HT1080 (cell line): ENCODE measurements at places on chromosomes 7 and 10.

DNA sequence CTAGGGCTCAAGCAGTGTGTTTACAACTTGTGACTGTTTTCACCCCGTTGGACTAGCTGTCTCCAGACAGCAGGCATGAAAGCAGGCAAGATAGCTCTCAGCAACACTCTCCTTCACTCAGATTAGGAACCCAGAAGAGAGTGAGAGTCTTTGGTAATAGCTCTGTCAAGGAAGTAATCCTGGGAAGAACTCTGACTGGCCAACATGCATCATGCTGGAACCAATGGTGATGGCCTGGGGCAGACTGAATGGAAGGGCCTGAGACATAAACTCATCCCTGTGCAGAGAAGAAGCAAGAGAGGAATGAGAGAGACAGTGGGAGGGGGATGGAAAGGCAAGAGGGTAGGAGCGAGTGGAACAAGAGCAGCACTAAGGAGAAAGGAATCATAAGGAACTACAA, 48.9 kb downstream of the AKR1D1 start:
- no peak for DNase-seq

- DNase-seq, result peak; percentile 56
Measured at GRCh38 chr7:42070068-42070467, 166.9 kb downstream of the GLI3 start.

GRCh38 chr10:91879515-91880170, 29.6 kb downstream of the FGFBP3 start:
- no peak for DNase-seq

DNA sequence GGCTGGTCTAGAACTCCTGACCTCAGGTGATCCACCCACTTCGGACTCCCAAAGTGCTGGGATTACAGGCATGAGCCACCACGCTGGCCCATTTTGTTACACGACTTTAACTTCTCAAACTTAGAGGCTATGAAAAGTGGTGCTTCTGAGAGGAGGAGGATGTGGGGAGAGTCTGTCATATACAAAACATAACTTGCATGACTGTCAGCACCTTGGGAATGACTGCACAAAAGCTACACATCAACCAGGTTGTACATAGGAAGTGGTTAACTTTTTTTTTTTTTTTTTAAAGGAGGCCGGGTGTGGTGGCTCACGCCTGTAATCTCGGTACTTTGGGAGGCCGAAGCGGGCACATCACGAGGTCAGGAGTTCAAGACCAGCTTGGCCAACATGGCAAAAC, 43.4 kb upstream of the GSDME start:
- no peak for DNase-seq

DNA sequence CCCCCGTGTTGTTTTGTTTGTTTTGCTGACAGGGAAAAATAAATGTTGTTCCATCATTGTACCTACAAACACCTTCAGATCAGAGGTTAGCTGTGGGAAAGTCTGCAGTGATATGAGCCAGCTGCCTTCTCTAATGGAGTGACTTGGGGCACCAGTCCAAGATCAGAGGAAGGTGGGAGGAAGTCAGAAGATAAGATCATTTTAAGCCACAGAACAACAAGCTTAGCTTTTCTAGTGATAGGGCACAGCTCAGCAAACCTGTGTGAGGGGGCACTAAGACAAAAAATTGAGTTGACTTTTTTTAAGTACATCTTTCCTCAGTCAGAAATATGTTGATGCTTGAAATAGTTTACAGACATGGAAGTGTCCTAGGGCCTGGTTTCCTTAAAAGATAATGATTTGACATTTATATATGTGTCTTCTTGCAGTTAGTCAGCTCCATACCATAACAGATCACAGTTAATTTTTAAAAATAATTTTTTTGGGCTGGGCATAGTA, 240.3 kb upstream of the KAT6B start:
- no peak for DNase-seq

DNA sequence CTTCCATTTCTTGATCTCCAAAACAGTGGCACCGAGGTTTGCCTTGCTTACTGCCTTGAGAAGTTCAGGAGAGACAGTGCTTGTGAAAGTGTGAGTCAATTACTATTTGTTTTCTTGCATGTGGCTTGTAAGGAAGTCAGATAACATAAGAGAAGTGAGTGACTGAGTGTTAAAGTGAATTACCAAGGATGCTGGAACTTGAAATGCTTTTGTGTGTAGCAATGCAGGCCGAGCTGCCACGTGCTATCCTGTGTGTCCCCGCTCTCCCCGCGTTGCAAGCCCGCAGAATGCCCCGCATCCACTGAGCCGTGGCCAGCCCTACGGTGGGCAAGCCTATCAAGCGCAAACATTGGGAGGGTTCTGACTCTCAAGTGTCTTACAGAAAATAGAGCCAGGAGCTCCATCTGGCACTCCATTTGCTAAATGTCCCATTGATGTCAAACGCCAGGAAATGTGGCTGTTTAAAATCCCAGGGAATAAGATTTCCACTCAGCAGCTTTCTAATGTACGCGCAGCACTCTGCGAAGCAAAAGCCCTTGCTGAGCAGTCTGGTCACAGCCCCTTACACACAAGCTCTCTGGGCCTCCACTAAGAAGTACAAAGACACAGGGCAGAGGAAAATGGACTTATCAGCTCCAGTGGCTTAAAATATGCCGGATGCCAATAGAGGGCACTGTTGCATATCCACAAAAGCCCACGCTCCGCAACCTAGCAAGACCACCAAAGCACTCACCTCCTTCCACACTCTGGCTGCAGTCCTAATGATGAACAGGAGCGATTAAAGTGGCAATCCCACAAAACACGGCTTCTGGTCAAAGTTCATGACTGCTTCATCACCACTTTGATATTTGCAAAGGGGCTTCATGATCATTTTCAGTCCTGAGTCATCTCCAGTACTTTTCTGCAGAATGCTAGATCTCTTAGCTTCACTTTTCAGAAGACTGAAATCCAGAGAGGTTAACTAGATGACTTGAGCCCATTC, 158.0 kb upstream of the ITGB1 start:
- peak; percentile 60 for DNase-seq

DNA sequence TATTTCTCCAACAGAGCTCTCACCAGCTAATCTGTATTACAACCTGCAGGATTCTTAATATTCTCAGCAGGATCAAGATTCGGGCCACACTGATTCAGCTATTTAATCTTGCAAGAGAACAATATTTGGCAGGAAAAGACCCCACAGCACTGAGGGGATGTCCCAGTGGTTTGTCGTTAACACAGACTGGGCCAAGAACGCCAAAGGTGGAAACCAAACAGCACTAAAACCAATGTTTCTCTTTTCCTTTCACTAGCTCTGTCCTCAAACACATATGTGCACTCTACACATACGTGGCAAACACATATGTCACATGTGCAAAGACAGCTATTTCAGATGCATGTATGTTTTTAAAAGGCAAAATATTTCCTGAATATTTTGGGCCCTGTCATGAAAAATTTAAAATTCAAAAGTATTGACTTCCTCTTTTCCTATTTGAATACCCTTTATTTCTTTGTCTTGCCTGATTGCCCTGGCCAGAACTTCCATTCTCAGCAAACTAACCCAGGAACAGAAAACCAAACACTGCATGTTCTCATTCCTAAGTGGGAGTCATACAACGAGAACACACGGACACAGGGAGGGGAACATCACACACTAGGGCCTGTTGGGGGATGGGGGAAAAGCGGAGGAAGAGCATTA, 51.7 kb upstream of the NEBL start:
- no peak for DNase-seq

- DNase-seq, result peak; percentile 49
Measured at GRCh38 chr10:125064681-125065492, 95.5 kb downstream of the CTBP2 start.

- DNase-seq, result no peak
Measured at GRCh38 chr7:92331508-92331907, 85.7 kb downstream of the ANKIB1 start.

DNA sequence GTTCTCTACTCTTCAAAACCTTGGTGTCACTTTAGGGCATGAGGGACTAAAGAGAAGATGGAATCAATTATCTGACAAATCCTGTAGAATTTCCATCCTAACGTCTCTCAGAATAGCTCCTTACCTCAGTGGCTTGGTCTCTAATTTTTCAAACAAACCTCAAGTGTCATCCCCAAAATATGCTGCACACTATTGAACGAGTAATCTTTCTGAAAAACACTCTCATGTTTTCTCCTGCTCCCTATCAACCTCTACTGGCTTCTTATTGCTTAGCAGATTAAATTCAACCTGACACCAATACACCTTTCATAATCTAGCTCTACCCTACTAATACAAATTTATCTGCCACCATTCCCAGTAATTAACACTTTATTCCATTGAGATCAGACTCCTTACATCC, 8.5 kb downstream of the CNOT4 start:
- DNase-seq, result no peak

GRCh38 chr7:129501760-129502707, at the start of gene SMKR1:
Gene SMKR1, plus strand, starts transcription at chr7:129502531. Its CDS starts 294 bp downstream, at chr7:129502825.
- peak; percentile 55 for DNase-seq

- DNase-seq, result no peak
Measured at GRCh38 chr7:14551310-14551709, 351.2 kb downstream of the DGKB start.

- DNase-seq, result no peak
Measured at GRCh38 chr7:2607122-2607922, 24.5 kb upstream of the TTYH3 start.

- DNase-seq, result peak; percentile 27
Measured at GRCh38 chr10:62794306-62794705, 10.2 kb upstream of the ADO start.

DNA sequence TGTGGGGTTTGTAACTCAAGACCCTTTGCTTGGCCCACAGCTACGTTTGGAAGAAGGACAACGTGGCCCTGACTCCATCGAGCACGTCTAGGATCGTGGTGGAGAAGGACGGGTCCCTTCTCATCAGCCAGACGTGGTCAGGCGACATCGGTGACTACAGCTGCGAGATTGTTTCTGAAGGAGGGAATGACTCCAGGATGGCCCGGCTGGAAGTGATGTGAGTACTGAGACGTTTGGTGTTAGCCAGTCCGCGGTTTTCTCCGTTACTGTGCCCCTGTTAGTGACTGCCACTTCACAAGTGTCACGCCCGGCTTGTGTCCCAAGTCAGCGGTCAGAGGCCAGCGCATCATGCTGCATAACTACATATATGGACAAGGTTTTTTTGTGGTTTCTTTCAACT, 673.3 kb downstream of the SDK1 start:
- no peak for DNase-seq

GRCh38 chr10:75530299-75530698, 98.9 kb downstream of the LRMDA start:
- DNase-seq, result peak; percentile 92

GRCh38 chr10:3774814-3775695, 10.0 kb downstream of the KLF6 start:
- DNase-seq, result peak; percentile 93

- peak; percentile 75 for DNase-seq
Measured at GRCh38 chr10:11757821-11758463, 15.8 kb downstream of the ECHDC3 start.

DNA sequence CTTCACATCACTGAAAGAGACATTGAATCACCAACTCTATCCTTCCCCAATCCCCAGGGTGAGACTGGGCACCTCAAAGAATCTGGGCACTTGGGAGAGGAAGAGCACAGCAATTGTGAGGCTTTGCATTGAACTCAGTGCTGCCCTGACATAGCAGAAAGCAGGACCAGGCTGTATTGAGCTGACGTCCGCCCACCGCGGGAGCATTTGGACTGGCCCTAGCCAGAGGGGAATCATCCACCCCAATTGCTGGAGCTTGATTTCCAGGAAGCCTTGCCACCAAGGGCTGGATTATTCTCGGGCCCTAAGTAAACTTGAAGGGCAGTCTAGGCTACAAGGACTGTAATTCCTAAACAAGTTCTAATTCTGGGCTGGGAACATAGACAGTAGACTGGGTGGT, 416.3 kb upstream of the PHF14 start:
- DNase-seq, result no peak

- DNase-seq, result no peak
Measured at GRCh38 chr7:31106303-31107105, 54.4 kb downstream of the ADCYAP1R1 start.

GRCh38 chr7:71636329-71636728, 504.4 kb downstream of the GALNT17 start:
- no peak for DNase-seq

DNA sequence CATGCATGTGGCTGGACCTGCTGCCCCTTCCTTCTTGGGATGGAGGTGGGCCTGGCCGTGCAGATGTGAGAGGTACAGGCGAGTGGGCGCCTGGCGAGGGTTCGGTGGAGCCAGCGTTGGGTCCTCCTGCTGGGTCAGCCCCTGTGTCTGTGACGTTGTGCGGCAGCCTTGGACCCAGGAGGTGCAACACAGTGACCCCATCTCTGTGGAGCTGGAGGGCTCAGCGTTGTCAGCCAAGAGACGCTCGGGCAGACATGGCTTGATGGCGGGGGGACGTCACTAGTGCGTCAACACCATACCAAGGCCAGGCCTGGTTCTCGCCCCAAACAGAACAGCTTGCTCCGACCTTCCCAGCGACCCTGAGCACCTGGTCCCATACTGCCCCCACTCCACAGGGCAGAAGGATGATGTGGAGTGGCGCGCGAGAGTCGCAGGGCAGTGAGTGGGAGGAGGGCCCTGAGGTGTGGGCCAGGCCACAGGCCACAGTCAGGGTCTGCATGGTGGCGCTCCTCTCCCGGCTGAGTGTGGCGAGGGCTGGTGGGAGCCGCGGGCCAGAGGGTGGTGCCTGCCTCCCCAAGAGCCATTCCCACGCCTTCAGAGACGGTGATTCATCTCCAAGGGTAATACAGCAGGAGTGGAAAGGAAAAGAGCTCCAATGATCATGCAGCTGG, 184.4 kb downstream of the DNAJB6 start:
- DNase-seq, result no peak

DNA sequence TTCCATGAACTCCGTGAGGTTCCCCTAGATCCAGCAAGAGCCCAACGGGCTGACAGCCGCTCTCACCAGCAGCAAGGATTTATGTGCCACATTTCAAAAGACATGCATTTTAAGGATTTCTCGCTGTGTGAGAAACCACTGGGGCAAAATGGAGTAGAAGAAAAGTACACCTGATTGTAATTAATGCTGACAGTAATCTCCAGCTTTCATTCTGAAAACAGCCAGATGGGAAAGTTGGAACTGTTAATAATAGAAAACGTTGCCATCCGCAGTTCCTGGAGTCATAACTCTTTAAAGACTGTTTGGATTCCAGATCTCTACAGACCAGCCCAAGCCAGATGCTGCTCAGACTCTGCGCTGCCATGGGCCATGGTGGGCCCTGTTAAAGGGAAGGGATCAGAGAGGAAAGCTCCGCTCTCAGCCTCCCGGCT, 216.9 kb upstream of the GLI3 start:
- no peak for DNase-seq

- peak; percentile 34 for DNase-seq
Measured at GRCh38 chr7:12623885-12624498, 53.5 kb downstream of the SCIN start.

DNA sequence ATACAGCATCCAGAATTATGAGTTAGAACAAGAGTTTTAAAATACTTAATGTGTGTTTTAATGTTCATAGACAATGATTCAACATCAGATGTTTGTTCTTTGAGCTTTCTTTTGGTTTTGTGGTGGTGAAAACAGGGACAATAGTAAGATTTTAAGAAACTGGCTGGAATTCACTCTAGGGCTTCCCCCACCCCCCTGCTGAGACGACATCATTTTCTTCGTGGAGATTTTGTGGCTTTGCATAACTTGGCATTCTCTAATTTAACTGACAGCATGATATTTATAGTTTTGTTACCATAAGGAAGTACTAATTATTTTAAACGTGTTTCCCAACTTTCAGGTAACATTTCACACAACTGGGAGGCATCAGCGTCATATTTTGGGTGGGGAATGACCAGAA, 184.1 kb downstream of the BICC1 start:
- DNase-seq, result no peak

GRCh38 chr10:61778137-61778536, 115.4 kb downstream of the CABCOCO1 start:
- DNase-seq, result no peak
